ENCODE measurements at places on chromosomes 6 and 20. TPM values are rescaled to one million over a fixed set of nuclear protein-coding genes. Genes with fewer than 3 reads are reported as not detected.

- no peak for DNase-seq
These were observed 98.8 kb downstream of the SASH1 start for GRCh38 chr6:148441454-148441911.

DNA sequence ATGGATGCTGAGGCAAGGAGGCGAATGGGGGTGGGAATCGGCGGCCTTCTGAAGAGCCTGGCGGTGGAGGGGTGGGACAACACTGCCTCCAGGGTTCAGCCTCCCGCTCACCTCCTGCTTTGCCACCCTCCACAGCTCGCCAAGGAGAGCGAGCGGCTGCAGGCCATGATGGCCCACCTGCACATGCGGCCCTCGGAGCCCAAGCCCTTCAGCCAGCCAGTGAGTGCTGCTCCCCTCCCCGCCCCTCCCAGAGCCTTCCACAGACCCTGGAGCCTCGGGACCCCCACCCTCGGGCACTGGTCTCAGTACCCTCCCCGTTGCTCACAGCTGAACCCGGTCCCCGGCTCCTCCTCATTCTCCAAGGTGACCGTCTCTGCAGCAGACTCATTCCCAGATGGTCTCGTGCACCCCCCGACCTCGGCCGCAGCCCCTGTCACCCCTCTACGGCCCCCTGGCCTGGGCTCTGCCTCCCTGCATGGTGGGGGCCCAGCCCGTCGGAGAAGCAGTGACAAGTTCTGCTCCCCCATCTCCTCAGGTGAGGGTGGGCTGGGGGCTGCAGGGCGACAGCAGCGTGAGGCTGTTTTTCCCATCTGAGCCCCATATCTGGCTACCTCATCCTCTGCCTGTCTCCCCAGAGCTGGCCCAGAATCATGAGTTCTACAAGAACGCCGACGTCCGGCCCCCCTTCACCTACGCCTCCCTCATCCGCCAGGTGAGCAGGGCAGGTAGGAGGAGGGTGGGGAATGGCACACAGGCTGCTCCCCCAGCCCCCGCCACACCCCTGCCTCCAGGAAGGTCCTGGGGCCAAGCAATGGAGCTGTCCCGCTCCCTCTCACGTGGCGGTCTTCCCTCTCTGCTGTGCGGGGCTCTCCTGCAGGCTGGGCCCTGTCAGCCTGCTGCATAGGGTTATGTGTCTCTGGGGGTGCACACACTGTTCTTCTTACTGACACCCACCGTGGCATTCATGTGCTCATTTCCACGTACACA lies 43.7 kb downstream of the FOXP4 start:
- DNase-seq: no peak

GRCh38 chr6:71420095-71420692 lies 131.6 kb downstream of the OGFRL1 start:
- no peak for DNase-seq

DNA sequence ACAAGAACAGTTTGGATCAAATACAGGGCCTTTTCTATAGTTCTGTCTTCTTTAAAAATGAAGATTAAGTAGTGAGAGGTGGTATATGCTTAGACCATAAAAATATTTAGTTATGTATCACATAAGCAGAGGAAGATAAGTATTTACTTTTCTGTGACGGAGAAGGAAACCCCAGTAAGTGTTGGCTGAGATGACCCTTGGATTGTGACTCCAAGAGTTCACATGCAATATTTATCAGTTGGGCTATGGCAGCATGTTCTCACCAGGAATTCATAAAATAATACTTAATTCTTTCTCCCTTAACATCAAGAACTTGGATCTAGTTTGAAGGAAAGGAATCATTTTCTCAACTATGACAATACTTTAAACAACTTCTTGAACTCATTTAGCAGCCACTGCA lies 98.4 kb upstream of the TBX18 start:
- no peak for DNase-seq

DNA sequence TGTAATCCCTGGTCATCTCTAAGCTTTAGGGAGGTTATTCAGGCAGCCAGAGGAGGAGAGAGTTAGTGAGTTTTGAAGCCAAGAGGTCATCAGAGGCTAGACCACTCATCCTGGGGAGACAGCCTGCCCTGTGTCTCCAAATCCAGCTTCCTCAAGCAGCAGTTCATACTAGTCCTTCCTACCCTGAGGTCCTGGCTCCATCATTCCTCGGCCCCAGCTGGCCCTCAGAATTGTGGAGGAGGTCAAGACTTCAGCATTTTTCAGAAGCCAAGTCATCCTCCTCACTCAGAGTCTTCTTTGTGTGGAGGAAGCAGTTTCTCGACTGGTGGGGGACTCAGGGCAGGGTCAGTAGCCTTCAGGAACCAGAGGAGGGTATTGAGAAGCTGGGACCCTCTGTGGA lies 12.4 kb upstream of the KIAA1755 start:
- DNase-seq: peak; percentile 38

The KIF25 gene
- not detected for total RNA-seq

DNA sequence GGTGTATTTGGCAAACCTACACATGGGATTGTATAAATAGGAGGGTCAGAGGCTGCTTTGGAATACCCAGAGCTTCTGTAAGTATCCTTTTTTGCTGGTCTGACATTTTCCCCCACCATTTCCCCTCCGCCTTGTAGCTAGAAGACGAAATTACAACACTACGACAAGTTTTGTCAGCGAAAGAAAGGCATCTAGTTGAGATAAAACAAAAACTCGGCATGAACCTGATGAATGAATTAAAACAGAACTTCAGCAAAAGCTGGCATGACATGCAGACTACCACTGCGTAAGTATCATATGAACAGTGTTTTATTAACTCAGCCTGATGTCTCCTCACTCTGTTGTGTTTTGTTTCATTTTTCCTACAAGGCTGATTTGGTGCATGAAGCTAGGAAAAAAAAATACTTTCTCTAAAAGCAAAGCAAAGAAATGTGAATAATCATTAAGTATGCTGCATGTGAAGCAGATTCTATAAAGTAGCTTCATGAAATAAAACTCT lies 72.7 kb downstream of the HDDC2 start:
- DNase-seq: no peak

- DNase-seq: no peak
These were observed 88.8 kb upstream of the NFATC2 start for GRCh38 chr20:51631011-51631950.

DNA sequence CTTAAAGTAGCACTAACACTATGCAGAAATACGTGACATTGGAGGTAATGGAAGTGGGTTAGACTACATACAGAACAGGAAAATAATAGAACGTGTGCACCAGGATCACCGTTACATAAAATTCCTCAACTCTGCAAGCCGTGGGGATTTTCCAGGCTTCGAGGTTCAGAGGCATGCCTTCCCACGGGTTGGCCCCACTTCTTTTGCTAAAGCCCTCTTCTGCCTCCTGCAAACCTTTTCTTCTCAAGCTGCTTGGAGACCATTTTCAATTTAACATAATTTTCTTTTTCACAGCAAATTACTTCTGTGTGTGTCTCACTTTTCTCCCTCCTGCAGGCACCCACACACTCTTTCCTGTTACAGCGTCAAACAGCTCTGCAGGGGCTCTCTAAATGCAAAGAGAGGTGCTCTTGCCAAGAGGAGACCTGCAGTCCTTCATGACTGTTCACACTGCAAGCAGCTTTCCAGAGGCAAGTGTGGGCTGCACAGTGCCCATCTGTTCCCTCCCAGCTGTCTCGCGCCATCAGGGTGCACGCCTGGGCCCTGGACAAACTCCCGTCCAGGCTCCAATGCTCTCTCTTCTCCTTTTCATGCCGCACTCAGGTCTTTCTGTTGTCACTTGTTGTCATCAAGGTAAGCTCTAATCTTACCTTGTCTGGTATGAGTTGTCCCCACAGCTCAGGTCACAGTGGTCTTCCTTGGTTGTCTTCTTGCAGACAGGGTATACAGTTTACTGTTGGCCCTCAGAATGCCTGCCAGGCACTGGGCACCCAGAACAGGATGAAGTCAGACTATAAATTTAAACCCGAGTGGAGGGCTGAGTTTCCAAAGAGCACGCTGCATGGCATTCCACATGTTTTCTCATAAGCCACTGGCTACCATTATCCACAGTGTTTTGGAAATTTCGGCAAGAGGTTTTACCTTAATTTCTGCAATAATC lies 164.8 kb upstream of the GGTLC1 start:
- no peak for DNase-seq

GRCh38 chr6:87618531-87618930 lies 28.6 kb downstream of the ORC3 start:
- no peak for DNase-seq

The FAM83B gene
- total RNA-seq: not detected

DNA sequence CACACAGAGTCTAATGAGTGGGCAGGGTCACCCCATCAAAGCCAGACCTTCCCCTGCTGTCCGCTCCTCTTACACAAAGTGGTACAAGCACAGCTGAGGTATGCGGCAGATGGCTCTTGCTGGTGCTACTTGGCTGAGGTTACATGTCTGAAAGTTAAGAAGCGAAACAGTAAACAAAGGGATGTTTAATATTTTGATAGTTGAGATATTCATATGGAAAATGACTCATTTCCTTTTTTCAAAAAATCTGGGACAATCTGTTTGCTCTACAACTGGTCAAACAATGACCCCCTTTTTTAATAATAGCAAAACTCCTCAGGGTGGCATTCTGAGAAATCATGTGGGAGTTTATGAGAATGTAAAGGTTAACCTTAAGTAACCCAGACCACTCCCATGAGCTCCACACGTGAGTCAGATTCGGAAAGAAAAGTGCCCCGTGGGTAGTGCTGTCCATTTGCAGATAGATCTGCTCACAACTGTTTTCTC lies 245.3 kb downstream of the TBXT start:
- no peak for DNase-seq

DNA sequence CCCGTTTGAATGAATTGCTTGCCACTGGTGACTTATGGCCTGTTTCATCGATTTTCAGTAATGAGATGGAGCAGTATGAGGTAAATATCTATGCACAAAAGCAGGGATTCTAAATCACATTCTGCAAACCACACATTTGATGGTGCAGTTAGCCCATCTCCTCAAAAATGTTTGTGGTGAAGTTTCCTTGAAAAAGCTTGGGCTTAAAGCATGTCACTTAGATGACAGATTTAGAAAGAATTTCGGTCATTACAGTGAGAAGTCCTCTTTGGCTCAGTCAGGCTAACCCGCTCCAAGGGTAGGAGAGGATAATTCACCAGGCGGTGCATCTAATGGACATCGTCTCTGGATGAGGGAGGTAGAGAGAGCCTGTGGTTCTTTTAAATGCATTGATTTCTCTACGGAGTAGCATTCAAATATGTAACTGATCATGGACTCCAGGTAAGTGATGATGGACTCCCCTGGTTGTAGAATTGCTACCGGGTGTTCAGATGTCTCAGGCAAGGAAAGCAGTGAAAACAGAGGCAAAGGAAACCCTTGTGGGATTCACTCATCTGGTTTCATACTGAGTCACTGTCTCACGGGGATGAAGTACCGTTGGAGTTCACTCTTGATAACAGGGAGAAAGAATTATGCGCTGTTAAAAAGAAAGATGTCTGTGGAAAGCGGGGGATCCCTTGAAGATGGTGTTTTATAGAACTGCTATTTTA lies 65.3 kb downstream of the AIG1 start:
- DNase-seq: no peak

DNA sequence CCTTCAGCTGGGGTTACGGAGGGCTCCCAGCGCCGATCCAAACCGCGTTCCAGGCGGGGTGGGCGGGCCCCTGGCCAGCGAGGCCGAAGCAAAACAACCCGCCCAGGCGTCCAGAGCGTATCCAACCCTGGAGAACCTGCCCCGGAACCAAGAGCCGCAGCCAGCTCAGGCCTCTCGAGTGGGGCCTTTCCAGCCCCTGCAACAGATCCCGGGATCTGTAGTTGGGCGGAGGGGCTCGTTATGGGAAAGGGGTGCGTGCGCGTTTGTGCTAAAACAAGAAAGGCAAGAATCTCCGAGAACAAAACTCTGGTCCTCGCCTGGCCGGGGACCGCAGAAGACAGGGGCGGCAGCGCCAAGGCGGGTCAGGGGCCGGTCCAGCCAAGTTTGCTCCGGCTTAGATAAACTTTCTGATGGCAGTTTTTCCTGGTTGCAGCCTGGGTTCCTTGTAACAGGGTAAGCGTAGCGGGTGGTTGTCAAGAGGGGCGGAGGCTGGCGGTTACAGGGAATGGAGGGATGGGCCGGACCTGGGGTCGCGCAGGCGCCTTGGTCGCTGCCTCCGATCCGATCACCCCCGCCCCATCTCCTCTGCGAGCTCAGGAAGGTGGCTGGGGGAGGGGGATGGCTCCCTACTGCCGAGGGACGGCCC lies 448 bp upstream of the RIN2 start:
- DNase-seq: peak; percentile 94

DNA sequence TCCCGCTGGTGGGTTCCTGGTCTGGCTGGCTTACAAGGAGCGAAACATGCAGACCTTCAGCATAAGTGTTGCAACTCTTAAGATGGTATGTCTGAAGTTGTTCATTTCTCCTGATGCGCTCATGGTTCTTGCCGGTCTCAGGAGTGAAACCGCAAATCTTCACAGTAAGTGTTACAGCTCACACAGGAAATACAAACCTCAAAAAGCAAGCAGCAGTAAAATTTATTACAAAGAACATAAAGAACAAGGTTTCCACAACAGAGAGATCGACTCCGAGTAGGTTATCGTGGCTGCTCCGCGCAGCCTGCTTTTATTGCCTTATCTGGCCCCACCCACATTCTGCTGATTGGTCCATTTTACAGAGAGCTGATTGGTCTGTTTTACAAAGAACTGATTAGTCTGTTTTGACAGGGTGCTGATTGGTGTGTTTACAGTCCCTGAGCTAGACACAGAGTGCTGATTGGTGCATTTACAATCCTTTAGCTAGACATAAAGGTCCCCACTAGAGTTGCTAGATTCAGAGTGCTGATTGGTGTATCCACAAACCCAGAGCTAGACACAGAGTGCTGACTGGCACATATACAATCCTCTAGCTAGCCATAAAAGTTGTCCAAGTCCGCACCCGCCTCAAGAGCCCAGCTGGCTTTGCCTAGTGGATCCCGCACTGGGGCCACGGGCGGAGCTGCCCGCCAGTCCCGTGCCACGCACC lies 39.2 kb downstream of the TRIM27 start:
- DNase-seq: no peak

The UBD gene
- total RNA-seq: not detected

The NTSR1 gene
- total RNA-seq: not detected

The NKX2-2 gene
- total RNA-seq: not detected

GRCh38 chr20:44036441-44036840 lies 121.8 kb downstream of the TOX2 start:
- DNase-seq: no peak

The TREM2 gene
- not detected for total RNA-seq

The CEP85L gene
- total RNA-seq: 11.1 TPM

- DNase-seq: peak; percentile 58
These were observed 97.4 kb downstream of the YTHDF1 start for GRCh38 chr20:63118303-63119120.

The C6orf141 gene
- total RNA-seq: not detected

DNA sequence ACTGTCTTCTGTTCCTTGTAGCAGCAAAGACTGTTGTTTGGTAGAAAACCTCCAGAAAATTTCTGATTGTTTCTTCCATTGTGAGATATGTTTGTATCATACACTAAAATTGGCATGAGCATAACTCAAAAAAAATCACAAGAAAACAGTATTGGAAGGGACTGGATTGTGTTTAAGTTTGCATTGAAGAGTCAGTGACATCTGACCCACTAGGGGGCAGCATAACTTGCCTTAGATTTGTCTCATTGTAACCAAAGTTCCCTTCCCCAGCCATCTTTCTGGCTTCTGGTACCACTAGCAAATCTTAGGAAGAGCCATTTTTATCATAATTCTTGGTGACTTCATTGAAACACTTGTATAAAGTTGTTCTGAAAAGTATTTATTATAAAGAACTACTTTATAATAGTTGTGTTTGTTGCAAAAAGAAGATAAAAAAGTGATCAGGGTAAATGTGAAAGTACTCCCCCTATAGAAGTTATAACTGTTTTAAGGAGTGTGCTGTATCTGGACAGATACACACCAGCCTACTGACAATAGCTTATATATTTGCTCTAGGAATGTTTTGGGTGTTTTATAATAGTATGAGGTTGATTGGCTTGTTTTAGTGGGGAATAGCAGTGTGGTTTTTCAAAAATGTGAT lies 7.7 kb downstream of the CSTF1 start:
- no peak for DNase-seq

The MCHR2 gene
- total RNA-seq: not detected

All from chondrocyte (in vitro differentiated cells).